NCI-H1436 (cell line): ENCODE measurements at places on chromosomes 2 and 18.

- DNase-seq, result no peak
Measured at GRCh38 chr2:124647245-124647644, 622.2 kb downstream of the CNTNAP5 start.

- DNase-seq, result no peak
Measured at GRCh38 chr2:71003966-71004755, 9.5 kb upstream of the TEX261 start.

DNA sequence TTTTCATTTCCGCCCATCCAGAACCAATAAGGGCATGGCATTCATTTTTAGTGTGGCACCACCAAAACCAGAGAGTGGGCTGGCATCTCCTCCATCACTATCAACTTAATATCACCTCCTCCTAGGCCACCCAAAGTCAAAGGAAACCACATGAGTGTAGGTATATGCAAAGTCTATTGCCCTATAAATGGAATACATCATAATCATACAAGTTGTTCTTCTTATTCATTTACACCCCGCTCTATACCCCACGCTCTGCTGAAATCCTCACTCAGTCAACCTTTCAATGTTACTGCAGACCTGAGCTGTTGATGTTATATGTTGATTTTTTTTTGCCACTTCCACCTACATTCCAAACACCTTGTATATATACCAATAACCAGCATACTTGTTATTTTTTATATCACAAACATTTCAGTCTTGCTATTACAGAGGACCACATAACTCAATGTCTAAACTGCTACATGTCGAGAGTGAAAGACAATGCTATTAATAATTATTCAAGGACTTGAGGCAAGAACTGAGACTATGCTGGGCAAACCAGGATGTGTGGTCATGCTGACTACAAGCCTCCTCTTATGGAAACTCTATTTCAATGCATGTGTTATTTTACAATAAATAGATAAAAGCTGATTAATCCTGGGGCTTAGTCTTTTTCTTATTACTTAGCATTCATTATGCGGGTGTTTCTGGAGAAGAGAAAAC is 466.5 kb upstream of the ID2 start:
- DNase-seq, result no peak

DNA sequence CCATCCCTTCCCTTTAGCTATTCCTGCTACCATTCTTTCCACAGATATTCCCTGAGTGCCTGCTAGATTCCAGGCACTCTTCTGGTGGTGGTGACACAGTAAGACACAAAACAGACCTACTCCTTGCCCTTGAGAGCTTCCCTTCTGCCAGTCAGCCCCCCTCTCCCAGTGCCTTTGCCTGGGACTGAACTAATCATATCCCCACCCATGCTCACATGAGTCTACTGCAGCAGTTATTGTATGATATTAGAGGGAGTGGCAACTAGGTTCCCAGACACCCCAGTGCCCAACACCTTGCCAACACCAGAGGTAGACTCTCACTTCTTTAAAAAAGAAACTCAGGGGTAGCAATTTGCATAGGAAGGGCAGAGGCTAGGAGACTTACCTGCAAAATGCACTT is 7.2 kb upstream of the LBH start:
- no peak for DNase-seq

DNA sequence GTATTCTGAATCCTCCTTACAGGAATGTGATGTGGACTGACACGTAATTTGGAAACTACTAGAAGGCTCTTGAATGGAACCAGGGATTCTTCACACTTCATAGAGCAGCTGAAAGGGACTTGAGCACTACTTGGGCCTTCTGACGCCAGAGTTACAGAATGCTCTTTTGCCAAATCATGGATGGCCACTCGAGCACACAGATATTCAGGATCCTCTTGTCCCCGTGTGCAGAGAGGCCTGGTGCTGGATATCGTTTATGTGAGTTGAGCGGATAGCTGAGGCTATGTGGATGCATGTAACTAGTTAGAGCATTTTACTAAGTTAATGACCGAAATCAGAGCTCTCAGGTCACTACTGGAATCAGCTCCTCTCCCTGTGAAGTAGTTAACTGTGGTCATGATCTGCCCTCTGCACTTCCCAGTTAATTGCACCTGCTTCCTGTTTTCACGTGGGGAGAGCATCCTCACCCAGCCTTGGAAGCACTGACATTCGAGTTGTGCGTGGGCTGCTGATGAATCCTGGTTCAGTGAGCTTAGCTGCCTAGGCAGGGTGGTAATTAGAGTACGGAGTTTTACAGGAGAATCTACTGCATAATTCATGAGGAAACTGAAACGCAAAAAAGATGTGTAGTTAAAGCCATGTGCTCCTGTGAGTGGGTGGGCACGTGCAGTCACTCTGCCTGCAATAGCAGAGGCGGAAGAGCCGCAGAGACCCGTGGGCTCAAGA is 5.2 kb upstream of the TPO start:
- no peak for DNase-seq

- no peak for DNase-seq
Measured at GRCh38 chr2:190432567-190433231, 24.5 kb downstream of the MFSD6 start.

DNA sequence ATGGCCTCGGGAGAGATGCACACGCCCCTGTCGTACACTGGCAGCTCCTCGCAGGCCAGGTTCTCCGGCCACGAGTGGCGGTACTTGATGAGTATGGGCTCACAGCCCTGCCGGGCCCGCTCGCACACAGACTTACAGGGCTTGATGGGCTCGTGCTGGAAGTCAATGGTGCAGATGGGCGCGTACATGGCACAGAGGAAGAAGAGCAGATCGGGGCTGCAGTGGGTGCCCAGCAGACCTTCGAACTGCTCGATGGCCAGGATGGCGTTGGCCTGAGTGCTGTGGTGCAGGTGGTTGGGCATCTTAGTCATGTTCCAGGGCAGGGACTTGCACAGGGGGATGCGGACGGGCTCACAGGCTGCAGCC is 359 bp downstream of the FRZB start:
- DNase-seq, result no peak

DNA sequence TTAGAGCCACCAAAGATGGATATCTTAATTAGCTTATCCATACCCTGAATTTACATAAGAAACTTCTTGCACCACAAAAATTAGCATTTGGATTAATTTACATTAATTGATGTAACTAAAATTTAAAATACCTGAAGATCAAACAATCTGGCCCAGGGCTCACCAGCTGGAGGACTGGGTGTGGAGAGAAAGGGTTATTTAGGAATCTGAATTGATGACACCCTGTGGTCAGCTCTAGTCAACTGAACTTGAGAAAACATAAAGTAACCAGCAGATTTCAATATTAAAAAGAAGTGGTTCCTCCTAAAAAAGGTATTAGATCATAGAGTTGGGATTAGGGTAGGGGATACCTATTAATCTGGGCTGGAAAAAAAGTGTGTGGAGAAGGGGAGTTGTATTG is 122.5 kb downstream of the STRN start:
- no peak for DNase-seq

DNA sequence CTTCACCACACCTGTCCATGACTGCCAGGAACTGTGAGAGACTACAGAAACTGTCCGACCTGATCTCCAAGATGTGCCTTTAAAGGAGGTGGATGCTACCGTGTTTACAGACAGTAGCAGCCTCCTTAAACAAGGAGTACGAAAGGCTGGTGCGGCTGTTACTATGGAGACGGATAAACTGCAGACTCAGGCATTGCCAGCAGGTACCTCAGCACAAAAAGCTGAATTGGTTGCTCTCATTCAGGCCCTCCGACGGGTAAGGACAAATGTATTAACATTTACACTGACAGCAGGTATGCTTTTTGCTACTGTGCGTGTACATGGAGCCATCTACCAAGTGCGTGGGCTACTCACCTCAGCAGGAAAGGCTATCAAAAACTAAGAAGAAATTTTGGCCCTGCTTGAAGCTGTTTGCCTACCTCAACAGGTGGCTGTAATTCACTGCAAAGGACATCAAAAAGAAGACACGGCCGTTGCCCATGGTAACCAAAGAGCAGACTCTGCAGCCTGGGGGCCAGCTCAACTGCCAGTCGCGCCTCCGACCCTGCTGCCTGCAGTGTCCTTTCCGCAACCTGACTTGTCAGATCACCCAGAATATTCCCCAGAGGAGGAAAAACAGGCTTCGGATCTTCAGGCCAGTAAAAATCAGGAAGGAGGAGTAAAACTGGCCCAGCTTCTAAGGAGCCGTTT is 30.9 kb downstream of the SKA1 start:
- peak; percentile 36 for DNase-seq

- peak; percentile 82 for DNase-seq
Measured at GRCh38 chr18:55234366-55235093, 275.3 kb upstream of the CCDC68 start.

- DNase-seq, result no peak
Measured at GRCh38 chr2:179460181-179460929, 195.7 kb upstream of the SESTD1 start.

- DNase-seq, result peak; percentile 38
Measured at GRCh38 chr2:54394392-54394791, 61.7 kb upstream of the SPTBN1 start.

DNA sequence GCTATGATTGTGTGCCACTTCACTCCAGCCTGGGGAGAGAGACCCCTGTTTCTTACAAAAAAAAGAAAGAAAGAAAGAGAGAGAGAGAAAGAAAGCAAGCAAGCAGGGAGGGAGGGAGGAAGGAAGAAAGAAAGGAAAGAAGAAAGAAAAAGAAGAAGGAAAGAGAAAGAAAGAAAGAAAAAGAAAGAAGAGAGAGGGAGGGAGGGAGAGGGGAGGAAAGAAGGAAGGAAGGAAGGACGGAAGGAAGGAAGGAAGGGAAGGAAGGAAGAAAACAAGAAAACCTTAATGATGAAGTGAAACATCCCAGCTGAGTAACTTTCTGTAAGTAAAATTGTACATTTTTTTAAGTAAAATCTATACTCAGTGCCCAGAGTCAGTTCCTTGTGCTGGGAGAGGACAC is 75.5 kb upstream of the GLS start:
- DNase-seq, result no peak

GRCh38 chr2:235382601-235383000 is 111.2 kb upstream of the AGAP1 start:
- DNase-seq, result no peak

- DNase-seq, result no peak
Measured at GRCh38 chr2:42045352-42045751, 2.5 kb upstream of the PKDCC start.

DNA sequence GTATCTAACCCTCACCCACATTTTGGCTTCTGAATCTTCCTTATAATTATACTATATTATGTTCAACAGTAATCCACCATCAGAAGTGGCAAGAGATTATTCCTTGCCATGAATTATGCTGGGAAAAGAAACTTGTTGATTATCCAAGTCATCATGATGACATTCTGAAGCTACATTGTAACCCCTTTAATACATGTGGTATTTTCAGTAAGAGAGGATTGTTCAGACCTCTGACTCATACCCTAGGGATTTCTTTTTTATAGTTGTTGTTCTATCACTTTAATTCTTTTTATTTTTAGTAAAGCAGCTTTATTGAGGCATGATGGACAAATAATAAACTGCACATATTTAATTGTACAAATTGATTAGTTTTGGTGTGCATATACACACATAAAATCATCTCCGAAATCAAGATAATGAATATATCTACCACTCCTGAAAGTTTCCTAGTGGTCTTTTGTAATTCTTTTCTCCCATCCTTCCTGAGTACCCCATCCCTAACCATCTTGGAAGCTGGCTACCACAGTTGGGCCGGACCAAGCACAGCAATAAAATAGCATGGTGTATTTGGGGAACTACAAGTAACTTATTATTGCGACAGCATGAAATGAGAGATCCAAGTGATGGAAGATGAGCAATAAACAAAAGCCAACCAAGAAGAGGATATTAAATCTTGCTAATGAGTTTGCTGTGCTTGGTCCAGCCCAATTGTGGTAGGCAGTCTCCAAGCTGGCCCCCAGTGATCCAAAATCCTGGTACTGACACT is 159.9 kb downstream of the BARD1 start:
- DNase-seq, result no peak

DNA sequence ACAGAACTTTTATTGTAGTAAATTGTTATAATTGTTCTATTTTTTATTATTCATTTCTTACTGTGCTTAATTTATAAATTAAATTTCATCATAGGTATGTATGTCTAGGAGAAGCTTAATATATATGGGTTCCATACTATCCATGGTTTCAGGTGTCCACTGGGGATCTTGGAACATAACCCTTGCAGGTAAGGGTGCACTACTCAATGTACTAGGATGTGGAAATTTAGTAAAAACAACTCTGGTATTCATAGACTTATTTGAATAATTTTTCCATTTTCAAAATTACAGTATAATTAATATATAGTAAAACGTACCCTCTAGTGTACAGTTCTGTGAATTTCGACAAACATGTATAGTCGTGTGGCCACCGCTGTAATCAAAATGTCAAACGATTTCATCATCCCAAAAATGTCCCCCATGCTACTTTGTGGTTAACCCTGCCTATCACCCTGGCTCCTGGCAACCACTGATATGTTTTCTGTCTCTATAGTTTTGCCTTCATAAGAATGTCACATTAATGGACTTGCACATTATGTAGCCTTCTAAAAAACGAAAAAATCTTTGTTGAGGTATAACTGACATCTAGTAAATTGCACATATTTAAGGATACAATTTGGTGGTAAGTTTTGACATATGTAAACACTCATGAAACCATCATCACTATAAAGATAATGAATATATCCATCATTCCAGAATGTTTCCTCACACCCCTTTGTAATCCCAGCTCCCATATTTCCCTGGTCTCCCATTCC is 45.7 kb downstream of the ARL5A start:
- no peak for DNase-seq
